ENCODE measurements at places on chromosomes 6 and 20.

DNA sequence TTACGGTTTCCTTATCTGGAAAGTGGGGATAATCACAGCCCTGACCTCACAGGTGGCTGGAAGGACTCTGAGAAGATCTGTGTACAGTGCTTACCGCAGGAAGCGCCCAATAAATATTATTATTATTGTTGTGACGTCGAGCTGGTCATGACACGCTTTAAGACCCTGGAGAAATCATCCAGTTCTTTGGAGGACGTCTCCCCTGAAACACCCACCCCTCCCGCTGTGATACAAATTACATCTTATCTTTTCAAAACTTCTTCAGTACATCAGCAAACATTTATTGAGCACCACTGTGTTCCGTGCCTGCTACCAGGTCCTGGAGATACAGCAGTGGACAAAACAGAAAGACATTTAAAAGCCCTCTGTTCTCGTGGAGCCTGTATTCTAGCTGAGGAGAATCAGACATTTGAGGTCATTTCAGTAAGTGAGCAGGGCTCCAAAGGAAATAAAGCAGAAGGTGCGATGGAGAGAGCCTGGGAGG is 118.7 kb downstream of the CEBPB start:
- DNase-seq = no peak

DNA sequence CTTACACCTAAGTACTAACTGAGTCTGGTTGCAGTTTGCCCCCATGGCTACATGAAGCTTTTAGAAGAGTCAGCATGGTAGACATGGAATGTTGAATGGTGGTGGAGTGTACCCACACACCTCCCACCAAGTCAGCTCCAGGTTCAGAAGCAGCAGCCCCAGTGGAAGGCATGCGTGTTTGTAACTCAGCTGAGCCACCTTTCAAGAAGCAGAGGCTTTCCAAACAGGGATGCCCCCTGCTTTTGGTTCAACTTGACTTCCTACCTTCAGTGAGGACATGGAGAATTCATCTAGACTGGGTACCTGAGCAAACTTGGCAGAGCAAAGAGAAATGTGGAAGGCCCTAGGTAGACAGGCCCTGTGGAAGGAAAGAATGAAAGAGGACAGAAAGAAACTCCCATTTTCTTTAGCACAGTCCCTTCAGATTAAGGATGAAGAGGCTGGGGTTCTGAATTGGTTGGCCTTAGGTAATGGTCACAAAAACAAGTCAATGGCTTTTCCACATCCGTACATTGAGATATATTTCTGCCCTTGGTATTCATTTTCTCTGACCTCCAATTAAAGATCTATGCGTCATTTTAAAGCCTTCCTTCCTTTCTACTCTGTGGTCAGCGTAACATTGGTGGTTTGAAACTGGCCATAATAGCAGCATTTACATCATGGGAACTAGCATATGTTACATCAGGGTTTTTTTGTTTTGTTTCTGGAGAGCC is 53.2 kb downstream of the HFE start:
- DNase-seq = no peak

GRCh38 chr20:704726-705125 is 29.1 kb upstream of the SCRT2 start:
- no peak for DNase-seq

DNA sequence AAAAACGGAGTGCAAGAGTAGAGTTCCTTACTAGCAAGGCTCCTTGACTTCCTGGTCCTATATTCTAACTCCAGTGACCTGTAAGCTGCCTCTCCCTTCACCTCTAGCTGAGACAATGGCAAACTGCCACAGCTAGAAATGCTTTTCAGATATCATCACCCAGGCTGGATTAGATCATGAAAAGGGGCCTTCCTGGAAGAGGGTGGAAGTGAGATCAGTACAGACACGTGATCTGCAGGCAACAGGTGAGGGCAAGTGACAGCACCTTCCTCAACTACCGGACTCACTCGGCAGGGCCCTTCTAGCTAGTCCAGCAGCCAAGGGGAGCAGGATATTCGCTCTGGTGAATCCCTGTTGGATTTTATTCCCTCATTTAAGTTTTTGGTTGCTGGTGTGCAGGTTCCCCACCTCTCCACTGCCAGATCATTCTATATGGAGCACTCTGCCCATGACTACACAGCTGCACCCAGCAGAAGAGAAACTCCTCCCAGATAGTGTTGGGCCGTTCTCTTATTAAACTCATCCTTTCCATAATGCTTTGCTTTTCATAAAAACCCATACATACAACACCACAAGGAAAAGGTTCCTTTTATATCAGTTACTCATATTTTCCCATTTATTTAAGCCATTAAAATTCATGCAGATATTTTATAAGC is 26.4 kb upstream of the FAM83C start:
- DNase-seq = no peak

- DNase-seq = peak; percentile 16
These were observed at the start of gene MMP24 for GRCh38 chr20:35226126-35226883. MMP24 (plus strand) TSS chr20:35226690; CDS start chr20:35226739, 49 bp downstream.

- DNase-seq = no peak
These were observed 3.3 kb downstream of the ACTL10 start for GRCh38 chr20:33669873-33670640.
